ENCODE measurements at places on chromosomes 7 and 10. TPM values are rescaled to one million over a fixed set of nuclear protein-coding genes. Genes with fewer than 3 reads are reported as not detected.

DNA sequence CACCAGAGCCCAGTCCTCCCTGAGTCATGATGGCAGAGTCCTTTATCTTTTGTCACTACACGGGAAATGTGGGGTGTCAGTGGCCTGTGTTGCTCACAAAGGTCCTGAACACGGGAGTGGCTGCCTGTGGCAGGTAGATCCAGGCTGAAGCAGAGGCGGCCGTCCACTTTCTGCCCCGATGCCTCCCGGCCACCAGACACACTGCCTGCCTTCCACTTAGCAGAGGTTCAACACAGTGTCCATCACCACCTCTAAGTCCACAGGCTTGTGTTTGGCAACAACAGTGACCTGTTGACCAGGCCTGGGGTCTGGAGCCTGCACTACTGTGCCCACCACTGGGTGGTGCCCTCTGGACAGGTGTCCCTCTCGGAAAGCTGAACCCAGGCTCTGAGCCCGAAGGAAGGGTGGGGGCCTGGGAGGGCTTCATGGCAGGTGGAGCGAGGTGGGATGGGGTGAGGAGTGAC is 49.9 kb upstream of the CAMK2B start:
- DNase-seq: no peak

DNA sequence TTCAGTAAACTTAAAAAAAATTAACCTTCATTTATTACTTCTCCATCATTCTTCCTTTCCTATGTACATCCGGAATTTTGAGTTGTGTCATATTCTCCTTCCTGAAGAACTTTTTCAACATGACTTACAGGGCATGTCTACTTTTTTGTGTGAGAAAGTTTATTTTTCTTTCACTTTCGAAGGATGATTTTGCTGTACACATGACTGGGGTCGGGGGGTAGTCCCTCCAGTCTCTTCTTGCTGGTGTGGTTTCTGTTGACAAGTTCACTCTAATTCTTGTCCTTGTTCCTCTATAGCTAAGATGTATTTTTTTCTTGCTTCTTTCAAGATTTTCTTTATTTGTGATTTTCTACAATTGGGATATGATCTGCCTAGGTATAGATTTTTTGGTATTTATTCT is 55.8 kb downstream of the INPP5A start:
- DNase-seq: no peak

GRCh38 chr10:108633046-108633445 is 1290.3 kb downstream of the XPNPEP1 start:
- DNase-seq: no peak

DNA sequence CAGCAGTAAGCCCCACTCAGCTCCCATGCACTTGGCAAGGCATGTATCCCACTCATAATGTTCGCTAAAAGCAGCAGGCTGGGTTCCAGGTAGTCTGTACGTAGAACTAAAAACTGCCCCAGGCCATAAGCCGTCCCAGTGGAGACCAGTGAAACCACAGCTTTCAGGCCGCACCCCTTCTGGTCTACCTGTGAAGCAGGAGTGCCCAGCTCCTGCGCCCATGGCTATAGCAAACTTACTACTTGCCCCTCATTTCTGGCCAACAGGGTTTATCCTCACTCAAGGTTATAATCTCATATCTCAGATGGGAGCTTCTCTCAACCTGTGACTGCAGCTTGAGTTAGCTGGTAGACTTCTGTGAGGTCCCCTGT is 338.2 kb upstream of the LRRTM3 start:
- DNase-seq: no peak

Gene DENND2A
- total RNA-seq: 5.8 TPM

Gene FFAR4
- not detected for total RNA-seq

DNA sequence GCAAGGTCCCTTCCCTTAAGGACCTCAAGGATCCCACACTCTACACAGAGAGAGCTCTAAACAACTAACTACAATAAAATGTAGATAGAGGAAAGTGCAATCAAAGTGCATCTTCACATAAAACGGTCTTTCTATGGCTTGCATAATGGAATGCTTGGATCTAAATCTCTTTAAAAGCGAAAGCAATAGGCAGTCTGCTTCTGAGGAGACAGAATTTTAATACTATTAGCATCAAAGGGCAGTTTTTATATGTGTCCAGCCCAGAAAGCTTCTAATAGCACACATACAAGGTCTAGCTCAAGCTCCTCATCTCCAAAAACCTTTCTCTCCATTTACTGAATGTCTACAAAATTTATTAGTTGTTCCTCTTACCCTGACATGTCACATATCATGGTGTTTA is 101.5 kb upstream of the C1GALT1 start:
- no peak for DNase-seq

Gene PTF1A
- not detected for total RNA-seq

- no peak for DNase-seq
Measured at GRCh38 chr7:139482662-139483466, 609 bp downstream of the KLRG2 start.

Gene CDK6
- total RNA-seq: 136 TPM

DNA sequence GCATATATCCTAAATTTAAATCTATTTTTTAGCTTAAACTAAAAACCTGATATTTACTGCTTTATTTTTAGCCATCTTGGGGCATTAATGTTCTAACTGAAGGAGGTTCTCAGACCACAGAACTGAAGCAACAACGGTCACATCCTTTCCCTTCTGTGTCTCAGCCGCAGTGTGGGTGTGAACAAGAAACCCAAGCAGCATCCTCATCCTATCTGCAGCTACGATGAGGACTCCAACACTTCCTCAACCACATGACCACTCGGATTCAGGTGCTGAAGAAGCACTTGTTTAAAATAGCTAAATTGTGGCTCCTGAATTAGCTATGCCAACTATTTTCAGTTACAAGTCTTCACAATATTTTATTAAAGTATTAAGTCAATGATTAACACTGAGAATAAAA is 5.3 kb downstream of the ESYT2 start:
- DNase-seq: no peak

- DNase-seq: no peak
Measured at GRCh38 chr10:131964298-131964697, 17.4 kb downstream of the BNIP3 start.

Gene CCL24
- total RNA-seq: not detected

Gene SYCE1
- total RNA-seq: not detected

Measured in A172 (cell line).